CMK (cell line): ENCODE measurements at places on chromosomes 11 and 22.

- no peak for DNase-seq
Observed at GRCh38 chr22:17788528-17789378, 14.5 kb upstream of the BID start.

- peak; percentile 20 for DNase-seq
Observed at GRCh38 chr11:121134741-121135312, 33.8 kb downstream of the TECTA start.

DNA sequence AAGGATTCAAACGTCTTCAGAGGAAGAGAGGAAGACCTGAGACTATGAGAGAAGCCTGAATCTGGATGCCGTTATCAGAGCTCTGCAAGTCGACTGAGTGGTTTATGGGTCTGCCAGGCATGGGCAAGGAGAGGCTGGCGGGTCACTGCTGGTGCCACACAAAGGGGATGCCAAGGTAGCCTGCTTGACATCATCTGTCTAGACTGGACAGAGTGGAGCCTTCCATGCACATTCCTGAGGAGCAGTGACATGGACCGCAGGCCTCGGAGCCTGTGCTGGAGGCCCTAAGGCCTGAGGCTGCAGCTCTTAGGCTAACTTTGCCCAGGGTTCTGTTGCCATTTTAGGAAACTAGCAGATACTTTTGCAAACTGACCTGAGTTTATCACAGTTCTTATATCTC, 127.4 kb downstream of the WT1 start:
- no peak for DNase-seq

DNA sequence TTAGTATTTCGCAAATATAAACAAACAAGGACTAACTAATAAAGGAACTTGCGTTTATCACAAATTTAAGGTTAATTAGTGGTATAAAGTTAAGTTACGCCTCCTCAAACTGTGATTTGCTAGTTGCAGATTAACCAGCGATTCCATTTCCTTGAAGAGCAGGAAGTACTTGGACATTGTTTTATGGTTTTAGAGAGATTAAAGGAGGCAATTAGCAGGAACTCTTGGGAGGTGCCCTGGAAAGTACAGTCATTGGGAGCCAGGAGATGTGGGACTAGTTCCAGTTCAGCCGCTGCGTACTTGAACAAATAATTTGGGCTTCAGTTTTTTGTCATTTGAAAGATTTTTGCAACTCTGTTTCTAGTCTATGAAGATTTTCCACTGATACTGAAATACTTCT, 3.3 kb downstream of the FAM118B start:
- no peak for DNase-seq

DNA sequence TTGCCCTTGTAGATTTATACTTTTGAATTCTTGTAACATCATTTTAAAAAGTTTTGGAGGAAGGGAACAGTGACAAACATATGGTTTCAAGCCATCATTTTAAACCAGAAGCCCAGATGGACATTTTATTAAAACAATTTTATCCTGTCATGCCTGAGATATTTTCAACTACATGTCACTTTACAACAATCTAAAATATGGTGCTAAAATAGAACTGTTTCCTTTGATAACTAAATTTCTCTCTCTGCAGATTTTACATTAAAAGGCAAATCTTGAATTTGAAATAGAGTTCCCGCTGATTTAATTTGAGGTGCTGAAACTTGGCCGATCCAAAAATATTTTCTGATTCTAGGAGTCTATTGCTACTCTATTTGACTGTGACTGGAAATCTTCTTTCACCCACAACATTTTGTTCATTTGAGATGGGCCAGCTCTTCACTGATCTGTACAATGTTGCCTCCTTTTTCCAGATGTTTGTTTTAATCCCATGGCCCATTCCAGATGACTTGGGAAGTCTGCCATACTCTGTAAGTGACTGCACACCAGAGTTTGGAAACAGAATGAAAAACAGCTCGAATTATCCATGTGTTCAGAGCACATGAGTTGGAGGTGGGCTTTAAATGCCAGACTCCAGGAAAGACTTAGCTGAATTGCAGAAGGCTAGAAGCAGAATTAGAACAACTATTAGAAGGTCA, 402.5 kb downstream of the TMEM135 start:
- no peak for DNase-seq

GRCh38 chr22:36136475-36136874, 24.1 kb downstream of the APOL3 start:
- no peak for DNase-seq

DNA sequence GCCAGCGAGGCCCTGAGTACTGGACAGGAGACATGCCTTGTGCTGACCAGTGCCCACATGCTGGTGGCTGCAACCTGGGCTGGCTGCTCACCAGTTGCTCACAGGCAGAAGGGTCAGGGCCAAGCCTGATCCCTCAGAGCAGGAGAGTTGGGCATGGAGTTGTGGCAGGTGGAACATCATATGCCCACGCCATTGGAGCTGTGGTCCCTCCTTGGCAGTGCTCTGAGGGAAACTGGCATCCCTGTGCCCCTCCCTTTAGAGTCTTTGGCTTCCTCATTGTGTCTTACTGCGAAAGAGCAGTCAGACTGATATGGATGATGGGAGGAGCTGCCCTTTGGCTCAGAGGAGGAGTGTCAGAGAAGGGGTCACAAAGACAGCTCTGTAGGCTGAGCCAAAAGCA, 3.1 kb upstream of the MYEOV start:
- DNase-seq, result no peak

DNA sequence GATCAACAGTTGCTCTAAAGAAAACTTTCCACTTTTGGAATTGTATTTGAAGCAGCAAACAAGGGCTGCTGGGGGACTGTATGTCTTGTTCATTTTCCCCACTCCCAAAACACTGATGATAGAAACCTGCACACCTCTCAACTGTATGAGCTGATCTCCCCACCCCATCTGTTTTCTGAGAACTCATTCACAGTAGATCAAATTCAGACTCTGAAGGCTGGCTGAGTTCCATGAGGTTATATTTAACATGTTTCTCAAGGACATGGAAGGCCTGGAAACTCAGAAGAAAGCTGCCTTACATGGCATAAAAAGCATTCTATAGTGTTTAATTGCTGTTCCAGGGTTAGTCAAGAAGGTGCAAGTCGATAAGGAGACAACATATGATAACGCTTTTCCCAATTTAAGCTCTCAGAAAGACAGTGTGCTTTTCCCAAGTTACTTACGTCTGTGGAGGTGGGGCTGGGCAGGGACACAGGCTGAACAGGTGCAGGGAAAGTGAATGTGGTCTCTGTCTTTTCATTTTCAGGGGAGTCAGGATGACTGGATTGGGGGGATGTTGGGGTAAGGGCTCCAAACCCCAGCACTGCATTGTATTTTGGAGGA, 23.0 kb downstream of the LARGE2 start:
- DNase-seq, result no peak

- DNase-seq, result no peak
Observed at GRCh38 chr11:113839842-113840241, 35.5 kb downstream of the USP28 start.

- DNase-seq, result peak; percentile 96
Observed at GRCh38 chr11:69296890-69297786, 3.2 kb downstream of the MYEOV start.

- DNase-seq, result no peak
Observed at GRCh38 chr11:106276126-106276525, 198.7 kb downstream of the AASDHPPT start.

DNA sequence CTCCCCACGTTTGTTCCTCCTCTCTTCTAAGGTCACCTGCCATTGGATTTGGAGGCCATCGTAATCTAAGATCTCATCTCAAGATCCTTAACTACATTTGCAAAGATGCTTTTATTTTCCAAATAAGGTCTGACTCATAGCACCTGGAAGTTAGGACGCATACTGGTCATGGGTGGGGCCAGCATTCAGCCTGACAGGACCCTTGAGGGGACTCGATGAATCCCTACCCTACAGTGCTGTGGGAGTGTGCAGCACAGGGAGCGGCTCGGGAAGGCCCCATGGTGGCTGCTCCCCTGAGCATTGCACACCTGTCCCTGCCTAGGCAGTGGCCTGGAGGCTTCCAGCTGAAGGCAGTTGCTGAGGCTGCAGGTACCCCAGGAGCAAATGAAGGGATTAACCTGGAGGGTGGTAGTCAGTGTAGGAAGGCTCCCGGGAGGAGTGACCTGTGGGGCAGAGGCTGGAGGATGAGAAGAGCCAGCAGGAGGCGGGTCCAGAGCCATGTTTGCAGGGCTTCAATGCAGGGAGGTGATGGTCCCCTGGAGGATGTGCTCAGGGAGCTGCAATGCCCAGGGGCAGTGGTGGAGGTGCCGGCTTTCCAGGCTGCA, 362.2 kb downstream of the CTTN start:
- DNase-seq, result no peak

GRCh38 chr11:124865181-124865901, at the start of gene ROBO3:
ROBO3 (plus strand) TSS chr11:124865432; CDS start chr11:124865578, 146 bp downstream.
- DNase-seq, result no peak

- DNase-seq, result no peak
Observed at GRCh38 chr11:65766535-65766934, 14.2 kb downstream of the AP5B1 start.

GRCh38 chr11:36241497-36241896, 47.7 kb downstream of the COMMD9 start:
- DNase-seq, result no peak
